ENCODE measurements at places on chromosomes 1 and 21. TPM values are rescaled to one million over a fixed set of nuclear protein-coding genes. Genes with fewer than 3 reads are reported as not detected.

Gene CNIH3
- total RNA-seq: 0.59 TPM

DNA sequence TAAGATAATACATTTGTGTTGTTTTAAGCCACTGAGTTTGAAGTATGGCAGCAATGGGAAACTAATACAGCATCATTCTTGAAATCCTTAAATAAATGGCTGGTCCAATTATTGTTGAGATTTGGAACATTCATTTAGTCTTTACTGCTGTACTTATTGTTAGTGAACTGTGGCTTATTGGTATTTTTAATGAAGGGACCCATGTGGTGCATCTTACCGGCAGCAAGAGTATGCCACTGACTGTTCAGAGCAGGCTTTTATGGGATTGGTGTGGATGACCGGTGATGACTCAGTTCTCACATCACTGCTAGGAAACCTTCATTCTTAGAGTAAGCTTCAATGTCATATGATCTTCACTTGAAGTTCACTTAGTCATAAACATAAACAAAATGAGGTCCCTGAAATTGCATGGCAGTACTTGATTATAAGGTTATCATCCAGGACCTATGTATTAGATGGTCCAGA, 31.5 kb downstream of the PRKAA2 start:
- no peak for DNase-seq

- no peak for DNase-seq
Observed at GRCh38 chr1:29708796-29709703, 472.7 kb downstream of the PTPRU start.

- DNase-seq: no peak
Observed at GRCh38 chr1:214467078-214467585, 84.3 kb downstream of the PTPN14 start.

DNA sequence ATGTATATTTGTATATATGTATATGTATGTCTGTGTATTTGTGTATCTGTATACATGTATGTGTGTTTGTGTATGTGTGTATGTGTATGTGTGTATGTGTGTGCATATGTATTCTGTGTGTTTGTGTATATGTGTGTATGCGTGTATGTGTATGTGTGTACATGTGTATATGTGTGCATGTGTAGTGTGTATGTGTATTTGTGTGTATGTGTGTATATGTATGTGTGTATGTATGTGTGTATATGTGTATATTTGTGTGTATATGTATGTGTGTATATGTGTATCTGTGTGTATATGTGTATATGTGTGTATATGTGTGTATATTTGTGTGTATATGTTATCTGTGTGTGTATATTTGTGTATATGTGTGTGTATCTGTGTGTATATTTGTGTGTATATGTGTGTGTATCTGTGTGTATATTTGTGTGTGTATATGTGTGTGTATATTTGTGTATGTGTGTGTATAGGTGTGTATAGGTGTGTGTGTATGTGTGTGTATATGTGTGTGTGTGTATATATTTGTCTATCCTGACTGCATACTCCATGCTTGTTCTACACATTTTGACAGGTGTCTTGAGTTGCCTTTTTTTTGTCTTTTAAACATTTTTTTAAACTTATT, 101.5 kb downstream of the SCCPDH start:
- no peak for DNase-seq

All from activated naive CD4-positive, alpha-beta T cell treated with anti-CD3 and anti-CD28 coated beads for 36 hours (primary cell).